ENCODE measurements at places on chromosomes 3 and 15.

GRCh38 chr15:38216763-38217162, 35.9 kb upstream of the SPRED1 start:
- DNase-seq = no peak

GRCh38 chr3:59481776-59482400, 432.1 kb upstream of the CFAP20DC start:
- DNase-seq = no peak

GRCh38 chr3:188296761-188297612, 143.0 kb downstream of the LPP start:
- DNase-seq = peak; percentile 66

GRCh38 chr3:50582083-50582482, 12.8 kb downstream of the HEMK1 start:
- DNase-seq = no peak

GRCh38 chr3:41138146-41138545, 61.2 kb upstream of the CTNNB1 start:
- DNase-seq = no peak

DNA sequence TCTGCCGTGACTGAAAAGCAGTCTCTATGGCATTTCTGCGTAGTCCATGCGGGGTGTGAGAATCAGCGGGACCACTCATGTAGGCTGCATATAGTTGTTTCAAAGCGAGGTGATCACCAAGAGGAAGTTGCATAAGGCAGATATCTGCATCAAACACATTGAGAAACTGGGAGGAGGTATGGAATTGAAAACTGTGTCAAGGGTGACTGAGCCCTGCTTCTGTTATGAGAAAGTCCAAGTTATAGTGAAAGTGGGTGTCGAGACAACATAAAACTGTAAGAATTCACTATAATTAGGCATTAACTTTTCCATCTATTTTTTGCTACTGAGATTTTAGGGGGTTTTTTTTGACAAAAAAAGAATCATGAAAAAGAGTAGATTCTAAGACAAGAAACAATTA, 109.3 kb downstream of the ZIC1 start:
- DNase-seq = no peak

GRCh38 chr15:83659417-83659812, 5.5 kb downstream of the ADAMTSL3 start:
- no peak for DNase-seq

GRCh38 chr3:190301591-190301990, 20.7 kb downstream of the CLDN1 start:
- DNase-seq = no peak

GRCh38 chr3:77324105-77324504, 284.2 kb downstream of the ROBO2 start:
- DNase-seq = no peak

DNA sequence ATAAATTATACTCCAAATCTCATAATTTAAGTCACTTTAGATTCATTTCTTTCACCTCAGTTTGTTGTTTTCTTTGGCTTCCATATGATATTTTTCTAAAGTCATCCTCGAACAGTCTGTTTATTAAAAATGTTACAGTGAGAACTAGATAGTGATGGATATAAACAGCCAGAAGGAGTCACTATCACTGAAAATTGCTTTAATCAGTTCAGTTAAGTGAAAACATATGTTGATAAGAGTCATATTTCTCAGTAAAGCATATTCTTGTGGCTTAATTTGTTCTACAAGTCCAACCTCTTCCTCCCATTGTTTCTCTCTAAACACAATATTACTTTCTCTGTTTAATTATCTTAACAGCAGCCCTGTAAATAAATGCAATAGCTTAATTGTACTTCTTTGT, 427.5 kb upstream of the ALCAM start:
- DNase-seq = no peak

GRCh38 chr15:22240986-22241385, 160.7 kb downstream of the OR4M2 start:
- DNase-seq = no peak

DNA sequence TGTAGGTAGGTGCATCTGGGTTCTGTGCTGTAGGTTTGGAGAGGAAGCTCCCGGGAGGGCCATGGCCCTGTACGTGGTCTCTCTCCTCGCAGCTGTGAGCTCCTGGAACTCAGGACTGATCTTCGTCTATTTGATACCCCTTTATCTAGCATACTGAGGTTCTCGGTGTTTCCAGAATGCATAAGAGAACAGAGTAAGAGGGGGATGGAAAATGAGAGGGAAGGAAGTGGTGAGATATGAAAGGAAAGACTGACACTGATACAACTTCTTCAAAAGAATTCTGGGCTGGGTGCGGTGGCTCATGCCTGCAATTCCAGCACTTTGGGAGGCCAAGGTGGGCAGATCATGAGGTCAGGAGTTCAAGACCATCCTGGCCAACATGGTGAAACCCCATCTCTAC, 90.7 kb downstream of the CHRD start:
- DNase-seq = no peak

DNA sequence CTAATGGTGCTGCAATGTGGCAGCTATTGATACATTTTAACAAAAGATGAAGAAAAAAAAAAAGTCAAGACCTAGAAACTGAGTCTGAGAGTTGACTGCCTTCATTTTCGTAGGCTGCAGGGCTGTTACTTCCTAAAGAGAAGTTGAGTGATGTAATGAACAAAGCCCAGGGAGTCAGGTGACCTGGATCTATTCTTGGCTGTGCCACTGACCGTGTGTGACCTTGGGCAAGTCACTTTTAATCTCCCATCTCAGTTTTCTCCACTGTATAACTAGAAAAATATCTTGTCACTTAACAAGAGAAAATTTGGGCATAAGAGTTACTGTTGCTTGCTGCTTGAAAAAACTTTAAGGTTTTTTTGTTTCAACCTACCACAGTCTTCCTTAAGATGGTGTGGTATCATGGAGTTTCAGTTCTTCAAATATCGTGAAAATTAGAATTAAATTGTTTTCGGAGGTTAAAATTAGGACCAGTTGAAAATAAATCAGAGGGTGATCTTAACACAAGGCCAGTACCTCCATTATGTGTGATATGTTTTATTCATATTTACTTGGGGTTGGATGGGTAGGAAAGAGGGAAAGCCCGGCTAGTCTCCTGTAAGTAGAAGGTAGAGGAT, 5.8 kb downstream of the FMN1 start:
- no peak for DNase-seq

- no peak for DNase-seq
Observed at GRCh38 chr3:164192974-164193373, 885.3 kb downstream of the SI start.

GRCh38 chr3:129627350-129628168, 21.1 kb upstream of the PLXND1 start:
- no peak for DNase-seq

DNA sequence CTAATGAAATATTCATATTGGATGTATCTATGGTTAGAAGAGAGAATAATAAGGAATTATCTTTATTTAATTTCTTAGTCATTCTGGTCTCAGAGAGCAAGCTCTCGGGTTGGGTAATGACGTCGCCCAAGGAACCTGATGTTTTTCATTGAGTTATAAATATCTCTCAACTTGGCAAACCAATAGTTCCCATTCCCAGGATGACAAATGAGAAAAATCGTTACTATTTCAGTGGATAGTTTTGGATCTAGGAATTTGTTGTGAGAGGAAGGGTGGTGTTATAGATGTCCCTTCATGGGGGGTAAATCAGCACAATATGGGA, 162.9 kb upstream of the NR2E3 start:
- DNase-seq = no peak

GRCh38 chr3:55270976-55271375, 216.1 kb downstream of the WNT5A start:
- DNase-seq = no peak

- DNase-seq = no peak
Observed at GRCh38 chr3:120850381-120851295, 57.4 kb upstream of the STXBP5L start.

Measured in retinal pigment epithelial cell (primary cell).